DMS79 treated with DMSO at 0.1 percent for 48 hours (cell line): ENCODE measurements at places on chromosomes 5 and 9.
A peak's percentile ranks its signal among the peaks of the same experiment; 100 is the strongest.

DNA sequence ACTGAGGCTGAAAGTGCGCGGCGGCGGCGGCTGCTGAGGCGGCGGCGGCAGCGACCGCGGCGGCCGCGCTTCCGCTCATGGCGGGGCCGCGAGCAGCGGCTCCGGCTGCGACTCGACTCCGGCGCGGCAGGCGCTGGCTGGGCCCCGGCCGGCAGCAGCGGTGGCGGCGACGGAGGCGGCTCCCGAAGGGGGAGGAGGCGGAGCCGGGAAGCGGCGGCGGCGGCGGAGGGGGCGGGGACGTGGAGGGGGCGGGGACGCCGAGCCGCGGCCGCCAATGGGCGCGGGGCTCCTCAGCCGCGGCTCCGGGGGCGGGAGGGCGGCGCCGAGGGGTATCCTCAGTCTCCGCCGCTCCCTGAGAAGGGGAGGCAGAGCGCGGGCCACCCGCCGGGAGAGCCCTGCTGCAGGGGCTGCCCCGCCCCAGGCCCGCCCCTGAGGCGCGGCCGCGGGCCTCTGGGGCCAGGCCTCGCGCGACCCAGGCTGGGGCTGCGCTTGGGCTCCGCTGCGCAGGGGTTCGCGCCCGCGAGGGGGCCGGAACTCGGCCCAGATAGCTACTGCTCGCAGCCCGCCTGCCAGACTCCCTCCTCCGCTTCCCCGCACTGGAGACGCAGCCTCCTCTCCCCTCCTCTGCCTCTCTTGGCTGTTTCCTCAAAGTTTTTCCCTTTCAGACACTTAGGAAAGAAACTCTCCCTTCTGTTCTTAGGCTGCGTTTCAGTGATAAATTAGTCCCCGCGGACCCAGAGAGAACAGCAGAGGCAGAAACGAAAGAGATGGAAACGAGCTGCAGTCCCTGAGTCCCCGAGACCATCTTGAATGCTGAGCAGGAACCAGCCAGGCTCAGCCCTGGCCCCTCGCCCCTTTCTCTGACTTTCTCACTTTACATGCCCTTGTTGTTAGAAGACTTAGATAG, 85.0 kb upstream of the MELK start:
- DNase-seq = peak; percentile 83

DNA sequence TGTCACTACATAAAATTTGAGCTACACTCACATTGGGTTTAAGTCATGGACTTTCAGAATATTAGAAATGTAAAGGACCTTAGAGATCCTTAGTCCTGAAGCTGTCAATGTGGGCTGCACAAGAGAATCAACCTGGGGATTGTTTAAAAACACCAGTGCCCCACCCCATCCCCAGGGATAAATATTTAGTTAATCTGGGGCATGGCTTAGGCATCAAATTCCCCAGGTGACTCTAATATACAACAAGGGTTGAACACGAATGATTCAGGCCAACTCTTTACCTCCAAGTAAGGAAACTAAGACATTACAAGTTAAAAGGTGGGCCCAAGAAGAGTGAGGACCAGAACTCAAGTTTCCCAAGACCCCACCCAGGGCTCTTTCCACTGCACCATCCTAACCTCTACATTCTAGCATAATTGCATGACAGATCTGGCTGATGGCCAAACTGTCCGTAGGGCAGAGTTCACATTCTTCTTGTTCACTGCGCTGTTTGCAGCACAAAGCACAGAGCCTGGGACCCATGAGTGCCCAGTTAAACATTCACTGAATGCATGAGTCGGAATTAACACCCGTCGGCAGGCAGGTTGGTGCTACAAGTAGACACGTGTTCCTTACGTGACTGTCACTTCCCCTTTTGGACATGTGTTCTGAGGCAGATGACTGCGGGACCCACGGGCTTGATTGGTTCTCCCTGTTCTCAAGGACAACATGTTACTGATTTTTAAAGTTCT, 25.2 kb downstream of the CYFIP2 start:
- DNase-seq = no peak

- DNase-seq = no peak
Measured at GRCh38 chr5:79108086-79108485, 3.5 kb upstream of the BHMT start.

GRCh38 chr9:130756455-130757152, 63.0 kb downstream of the EXOSC2 start:
- no peak for DNase-seq

DNA sequence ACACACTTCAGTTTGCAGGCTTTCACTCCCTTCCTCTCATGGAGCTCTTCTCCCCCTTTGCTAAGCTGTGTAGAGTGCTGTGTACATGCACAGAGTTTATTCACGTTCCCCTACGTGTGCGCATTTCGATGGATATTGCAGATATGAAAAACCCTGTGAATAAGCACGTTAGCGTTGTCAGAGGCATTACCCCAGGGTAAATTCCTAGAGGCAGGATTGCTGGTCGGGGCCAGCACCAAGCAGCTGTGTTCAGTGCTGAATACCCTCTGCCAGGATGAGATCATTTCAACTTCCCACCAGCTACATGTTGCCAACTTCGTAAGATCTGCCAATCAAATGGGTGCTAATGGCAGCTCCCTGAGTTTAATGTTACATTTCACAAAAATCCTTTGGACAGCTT, 172.3 kb upstream of the PPP1R26 start:
- DNase-seq = peak; percentile 71

DNA sequence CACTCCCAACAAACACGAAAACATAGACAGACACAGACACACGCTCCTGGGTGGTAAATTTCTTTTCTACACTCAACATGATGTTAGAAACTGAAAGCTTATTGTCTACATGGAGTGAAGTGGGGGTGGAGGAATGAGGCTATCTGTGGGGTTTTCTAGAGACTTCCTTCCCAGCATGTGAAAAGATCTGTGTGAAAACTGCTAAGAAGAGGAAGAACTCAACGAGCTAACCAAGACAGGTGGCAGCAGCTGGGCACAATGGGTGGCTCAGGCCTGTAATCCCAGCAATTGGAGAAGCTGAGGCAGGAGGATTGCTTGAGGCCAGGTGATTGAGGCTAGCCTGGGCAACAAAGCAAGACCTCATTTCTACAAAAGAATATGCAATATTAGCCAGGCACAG, 7.6 kb downstream of the FYB1 start:
- no peak for DNase-seq

DNA sequence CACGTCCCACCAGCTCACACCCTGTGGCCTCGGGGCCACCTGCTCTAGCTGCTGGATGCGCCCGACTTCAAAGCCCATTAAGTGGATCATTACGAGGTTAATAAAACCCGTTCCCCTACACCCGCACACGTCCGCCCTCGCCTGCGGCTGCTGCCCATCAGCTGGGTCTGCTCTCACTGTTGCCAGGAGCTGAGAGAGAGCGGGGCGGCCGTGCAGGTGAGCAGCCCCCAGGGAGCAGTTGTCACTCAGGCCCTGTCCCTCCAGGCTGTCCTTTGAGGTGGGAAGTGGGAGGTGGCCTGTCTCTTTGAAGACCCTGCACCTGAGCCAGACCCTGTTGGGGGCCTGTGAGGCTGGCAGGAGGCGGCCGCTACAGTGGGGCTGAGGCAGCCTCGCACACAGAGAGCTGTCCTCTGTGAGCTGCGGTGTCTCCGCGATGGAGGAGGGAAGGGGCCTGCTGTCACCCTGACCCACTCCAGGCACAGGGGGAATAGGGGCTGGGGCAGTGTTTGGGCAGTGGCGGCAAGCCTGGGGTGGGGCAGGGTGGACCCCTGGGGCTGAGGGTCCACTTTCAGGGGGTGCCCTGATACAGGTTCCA, 12.8 kb upstream of the UNC5A start:
- DNase-seq = peak; percentile 18

DNA sequence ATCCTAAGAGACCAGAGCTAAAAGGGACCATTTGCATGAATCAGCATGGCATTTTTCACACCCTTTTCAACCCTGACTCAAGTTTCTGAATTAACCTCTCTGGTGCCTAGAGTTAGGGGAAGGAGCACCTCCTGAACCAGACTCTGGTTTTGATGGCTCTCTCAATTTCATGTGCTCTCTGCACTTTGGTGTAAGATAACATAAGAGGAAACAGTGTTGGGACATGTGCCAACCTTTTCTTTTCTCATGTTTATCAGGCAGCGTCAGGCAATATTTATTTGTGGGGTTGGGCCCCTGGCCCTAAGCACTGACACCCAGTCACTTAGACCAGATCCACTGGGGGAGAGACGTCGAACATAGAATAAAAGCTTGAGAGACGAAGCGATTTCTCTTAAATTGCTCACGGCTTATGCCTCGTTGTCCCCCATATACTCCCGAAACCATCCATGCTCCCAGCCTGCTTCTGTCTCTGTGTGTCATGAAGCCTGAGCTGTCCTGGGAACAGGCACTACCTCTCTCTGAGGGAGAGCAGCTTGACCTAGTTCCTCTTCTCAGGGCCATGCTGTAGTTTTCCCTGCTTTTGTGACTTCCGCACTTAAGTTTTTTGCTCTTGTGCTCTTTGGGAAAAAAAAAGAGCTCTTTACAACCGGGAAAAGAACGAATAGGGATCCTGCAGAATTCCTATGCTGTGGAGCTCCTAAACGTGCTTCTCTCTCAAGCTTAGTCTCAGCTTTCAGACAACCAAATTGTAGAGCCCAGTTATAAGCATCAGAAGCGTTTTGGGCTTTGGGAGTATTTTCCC, 195.7 kb downstream of the NR3C1 start:
- DNase-seq = no peak

DNA sequence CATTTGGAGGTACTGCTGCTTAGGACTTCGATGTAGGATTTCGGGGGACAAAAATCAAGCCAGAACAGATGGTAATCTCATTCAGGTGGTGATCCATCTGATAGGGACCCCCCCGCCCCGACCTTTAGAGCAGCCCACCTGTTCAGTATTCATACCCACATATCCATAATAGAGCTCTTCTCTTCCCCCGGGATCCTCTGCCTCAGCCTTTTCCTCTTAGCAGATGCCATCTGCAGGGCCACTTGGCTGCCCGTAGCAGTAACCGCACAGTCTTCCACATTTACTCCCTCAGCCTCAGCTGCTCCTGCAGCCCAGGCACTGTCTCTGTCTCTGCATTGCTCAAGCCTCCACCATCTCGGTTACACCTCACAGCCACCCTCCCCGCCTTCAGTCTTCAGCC, 65.8 kb upstream of the RARS1 start:
- DNase-seq = no peak

GRCh38 chr9:13269589-13270452, 9.7 kb downstream of the MPDZ start:
- peak; percentile 23 for DNase-seq

DNA sequence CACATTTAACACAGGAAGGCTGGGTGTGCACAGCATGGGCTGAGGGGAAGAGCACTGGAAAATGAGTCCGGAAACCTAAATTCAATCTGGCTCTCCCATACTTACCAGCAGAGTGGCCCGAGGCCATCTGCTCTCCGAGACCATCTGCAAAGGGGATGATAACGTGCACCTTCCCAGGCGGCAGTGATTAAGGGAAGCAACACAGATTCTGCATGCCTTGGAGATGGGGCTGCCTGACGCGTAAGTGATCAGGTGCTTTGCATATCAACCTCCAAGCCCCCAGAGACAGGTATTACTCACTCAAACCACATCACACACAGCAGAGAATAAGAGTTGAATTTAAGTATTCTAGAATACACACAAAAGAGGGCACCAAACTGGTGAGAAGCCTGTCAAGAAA, 9.1 kb downstream of the EPB41L4B start:
- no peak for DNase-seq

- peak; percentile 94 for DNase-seq
Measured at GRCh38 chr9:104319685-104320084, 184.4 kb upstream of the OR13F1 start.

GRCh38 chr5:56069652-56070226, 75.0 kb upstream of the IL6ST start:
- DNase-seq = no peak

- peak; percentile 24 for DNase-seq
Measured at GRCh38 chr9:82128011-82128696, 139.6 kb downstream of the SPATA31D1 start.

- no peak for DNase-seq
Measured at GRCh38 chr5:92500752-92501151, 1080.3 kb downstream of the NR2F1-AS1 start.

GRCh38 chr5:116660929-116661328, 86.3 kb upstream of the SEMA6A start:
- DNase-seq = no peak

DNA sequence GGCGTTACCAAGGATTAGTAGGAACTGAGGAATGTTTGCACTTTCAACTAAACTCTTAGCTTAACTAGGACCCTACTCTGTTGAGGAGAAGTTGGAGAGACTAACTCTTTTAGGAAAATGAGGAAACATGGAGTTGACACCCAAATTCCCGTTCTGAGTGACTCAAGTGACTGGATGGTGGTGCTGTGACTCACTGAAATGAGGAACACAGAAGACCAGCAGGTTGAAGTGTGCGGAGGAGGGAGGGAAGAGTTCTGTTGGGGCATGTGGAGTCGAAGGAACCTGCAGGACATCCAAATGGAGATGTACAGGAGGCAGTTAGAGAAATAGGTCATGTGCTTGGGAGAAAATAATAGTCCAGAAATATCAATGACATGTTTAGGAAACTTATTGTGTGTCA, 8.2 kb downstream of the HEXB start:
- no peak for DNase-seq

GRCh38 chr5:119439140-119439631, 13.1 kb upstream of the HSD17B4 start:
- DNase-seq = no peak

- DNase-seq = no peak
Measured at GRCh38 chr5:139650689-139651042, 2.5 kb downstream of the CXXC5 start.
